ENCODE measurements at places on chromosomes 1 and 21.

DNA sequence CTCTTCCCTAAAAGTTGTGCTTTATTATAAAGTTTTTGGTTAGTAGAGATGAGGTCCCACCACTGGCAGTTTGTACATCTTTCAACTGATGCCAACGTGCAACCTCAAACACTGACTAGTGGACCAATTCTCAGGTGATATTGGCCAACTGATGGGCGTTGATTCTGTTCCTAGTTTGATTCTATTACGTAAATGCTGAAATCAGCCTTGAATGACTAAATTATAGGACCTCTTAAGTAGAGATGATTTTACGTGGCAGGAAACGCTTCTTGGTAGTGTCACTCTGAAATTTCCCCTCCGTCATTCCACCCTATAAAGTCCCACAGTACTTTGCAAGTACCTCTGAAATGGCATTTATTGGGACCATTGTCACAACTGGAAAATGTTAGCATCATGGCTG lies 8.8 kb upstream of the FNDC7 start:
- DNase-seq: no peak

GRCh38 chr1:23872421-23872820 lies 4.3 kb upstream of the FUCA1 start:
- DNase-seq: no peak

DNA sequence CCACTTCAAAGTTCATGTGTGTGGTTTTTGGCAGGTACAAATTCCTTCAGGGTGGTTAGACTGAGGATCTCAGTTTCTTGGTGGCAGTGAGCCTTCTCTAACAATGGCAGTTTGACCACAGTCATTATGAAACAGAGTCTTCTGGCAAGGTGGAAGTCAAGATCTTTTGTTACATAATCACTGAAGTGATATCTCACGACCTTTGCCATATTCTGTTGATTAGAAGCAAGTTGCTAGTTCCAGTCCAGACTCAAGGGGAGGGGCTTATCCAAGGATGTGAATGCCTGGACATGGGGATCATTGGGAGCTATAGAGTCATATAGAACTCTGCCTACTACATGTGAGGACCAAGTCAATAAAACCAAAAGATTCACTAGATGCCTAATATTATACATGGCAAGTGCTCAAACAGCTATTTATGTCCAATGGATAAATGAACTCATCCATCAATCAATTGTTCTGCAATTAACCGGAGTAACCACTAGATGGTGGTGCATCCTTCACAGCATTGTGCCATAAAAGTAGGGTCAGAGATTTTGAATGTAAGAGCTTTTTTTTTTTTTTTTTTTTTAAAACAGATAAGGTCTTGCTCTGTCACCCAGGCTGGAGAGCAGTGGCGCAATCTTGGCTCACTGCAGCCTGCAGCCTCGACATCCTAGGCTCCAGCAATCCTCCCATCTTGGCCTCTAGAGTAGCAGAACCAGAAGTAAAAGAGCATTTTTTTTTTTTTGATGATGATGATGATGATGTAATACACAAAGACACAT lies 131.9 kb downstream of the CRB1 start:
- DNase-seq: no peak

GRCh38 chr1:203764105-203765028 lies 616 bp upstream of the LAX1 start:
- no peak for DNase-seq

DNA sequence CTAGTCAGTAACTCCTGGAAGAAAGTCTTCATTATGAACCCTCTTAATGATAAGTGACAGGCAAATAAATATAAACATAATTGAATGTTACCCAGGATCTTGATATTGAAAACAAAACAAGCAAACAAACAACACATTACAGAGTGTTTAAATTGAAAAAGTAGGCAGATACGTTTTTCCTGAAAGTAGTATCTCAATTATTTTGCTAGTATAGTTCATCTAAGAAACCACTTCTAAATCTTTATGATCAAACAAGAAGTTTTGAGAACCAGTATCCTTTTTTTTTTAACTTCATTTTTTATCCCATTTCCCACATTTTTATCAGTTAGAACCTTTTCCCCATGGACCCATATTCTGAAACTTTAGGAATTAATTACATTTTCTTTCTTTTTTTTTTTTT lies 3.7 kb upstream of the WDR47 start:
- DNase-seq: no peak

GRCh38 chr1:194300776-194301175 lies 1114.4 kb upstream of the B3GALT2 start:
- DNase-seq: no peak

DNA sequence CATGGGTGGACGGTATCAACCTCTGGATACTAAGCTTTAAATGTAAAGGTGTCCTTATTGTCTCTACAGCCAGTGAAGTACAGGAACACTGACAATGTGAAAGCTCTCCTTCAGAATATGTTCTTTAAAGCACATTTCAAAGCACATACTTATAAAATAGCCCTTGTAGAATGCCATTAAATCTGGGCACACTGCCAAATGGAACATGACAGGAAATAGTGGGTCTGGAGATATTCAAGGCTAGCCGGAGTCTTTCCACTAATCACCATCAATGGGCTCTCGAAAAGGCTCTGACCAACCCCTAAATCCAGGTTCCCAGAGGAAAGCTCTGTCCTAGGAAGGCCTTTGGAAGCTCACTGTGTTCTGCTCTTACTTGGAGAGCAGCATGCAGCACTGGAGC lies 46.6 kb downstream of the PLD5 start:
- no peak for DNase-seq

GRCh38 chr1:159923203-159924024 lies 1.9 kb downstream of the TAGLN2 start:
- peak; percentile 75 for DNase-seq

DNA sequence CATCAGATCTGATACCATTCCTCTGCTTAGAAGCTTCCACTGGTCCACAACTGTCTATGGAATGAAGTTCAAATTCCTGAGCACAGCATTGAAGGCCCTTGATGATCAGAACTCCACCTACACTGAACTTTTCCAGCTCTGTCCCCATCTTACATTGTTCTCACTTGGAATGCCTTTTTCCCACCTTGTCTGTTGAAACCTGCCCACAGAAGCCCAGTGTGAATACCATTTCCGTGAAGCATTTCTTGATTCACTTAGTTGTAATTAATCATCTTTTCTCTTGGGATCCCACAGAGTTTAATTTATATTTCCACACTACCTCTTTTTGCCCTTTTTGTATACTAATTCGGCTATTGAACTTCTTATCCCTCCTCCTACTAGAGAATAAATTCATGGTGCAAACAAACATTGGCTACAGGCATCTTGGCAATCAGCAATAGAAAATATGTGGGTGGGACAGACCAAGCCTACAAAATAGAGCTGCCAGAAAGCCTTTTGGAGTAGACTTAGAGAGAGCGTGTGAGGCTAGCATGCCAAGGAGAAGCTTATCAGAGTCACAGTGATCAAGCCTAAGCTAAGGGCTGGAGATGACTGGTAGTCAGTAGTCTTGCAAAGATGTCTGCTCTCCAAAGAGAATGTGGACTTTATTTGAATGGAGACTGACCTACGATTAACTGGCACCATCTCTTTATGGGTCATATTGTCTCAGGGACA lies 26.1 kb downstream of the NHLH2 start:
- DNase-seq: no peak

DNA sequence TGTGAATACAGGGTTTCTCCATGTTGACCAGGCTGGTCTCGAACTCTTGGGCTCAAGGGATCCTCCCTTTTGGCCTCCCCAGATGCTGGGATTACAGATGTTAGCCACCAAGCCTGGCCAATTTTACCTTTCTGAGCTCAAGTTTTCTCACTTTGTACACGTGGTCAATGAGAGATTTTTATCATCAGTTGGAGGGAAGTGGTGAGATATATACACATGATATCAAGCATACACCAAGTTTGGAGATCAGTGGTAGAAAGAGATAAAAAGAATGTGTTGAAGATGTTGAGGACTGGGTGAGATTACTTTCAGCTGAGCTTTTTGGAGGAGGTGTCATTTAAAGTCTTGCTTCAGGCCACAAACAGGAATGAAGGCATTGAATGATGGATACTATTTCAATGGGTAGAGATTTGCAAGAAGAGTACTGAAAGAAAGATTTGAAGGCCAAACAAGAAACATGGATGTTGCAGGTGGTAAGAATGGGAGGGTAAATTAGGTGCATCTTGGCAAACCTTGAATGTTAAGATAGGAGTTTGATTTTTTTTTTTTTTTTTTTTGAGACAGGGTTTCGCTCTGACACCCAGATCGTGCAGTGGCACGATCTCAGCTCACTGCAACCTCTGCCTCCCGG lies 3.0 kb upstream of the SESN2 start:
- DNase-seq: no peak

DNA sequence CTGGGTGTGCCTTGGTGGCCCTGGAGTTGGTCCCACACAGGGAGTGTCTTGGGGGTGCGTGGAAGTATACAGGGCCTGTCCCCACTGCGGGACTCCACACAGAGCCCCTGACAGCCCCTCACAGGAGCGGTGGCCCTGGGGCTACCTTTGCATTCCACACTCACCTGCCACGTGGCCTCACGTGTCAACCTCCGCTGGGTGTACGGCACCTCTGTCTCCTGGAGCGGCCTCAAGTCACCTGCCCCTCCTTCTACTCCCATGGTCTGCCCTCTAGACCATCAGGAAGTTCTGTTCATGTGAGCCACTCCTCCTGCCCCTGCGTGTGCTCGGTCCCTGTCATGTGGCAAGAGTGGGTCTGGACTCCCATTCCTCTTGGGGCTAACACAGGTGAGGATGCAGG lies 58.6 kb downstream of the FAAP20 start:
- no peak for DNase-seq

DNA sequence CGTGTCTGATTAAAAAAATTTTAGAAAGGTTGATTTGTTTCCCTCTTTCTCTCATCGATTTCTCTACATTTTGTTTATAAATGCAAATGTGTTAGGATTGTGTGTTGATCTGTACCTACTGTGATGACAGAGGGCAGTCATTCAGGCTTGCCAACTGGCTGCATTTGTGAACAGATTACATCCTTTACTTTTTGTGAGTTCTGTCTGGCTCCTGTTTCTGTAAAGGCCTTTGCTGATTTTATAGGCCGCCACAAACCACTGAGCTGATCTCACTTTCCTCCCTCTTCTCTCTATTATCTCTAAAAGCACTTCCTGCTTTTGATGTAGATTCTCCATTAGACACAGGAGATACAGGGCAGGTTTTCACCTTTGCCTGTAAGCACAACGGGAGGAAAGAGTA lies 106.8 kb downstream of the ESRRG start:
- no peak for DNase-seq

DNA sequence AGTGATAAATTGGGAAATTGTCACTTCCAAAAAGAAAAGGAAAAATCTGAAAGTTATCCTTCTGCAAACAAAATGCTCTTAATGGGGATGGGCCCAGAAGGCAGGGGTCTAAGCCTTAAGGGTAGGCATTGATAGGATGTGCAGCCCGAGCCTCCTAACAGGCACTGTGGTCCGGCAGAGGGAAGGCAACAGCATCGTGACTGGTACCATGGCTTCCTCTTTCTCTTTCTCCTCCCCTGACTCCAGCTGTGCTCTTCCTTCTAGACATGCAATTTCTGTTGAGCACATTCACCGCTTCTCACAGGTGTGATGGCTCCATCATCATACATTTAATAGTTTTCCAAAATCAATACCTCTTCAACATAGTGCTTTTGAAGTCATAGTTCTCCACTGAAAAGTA lies 91.5 kb downstream of the SELENOF start:
- DNase-seq: no peak

- DNase-seq: peak; percentile 73
These were observed 23.4 kb upstream of the RNF187 start for GRCh38 chr1:228463559-228464455.

GRCh38 chr1:56447823-56448222 lies 131.5 kb downstream of the PLPP3 start:
- DNase-seq: no peak

- peak; percentile 38 for DNase-seq
These were observed 14.1 kb downstream of the HENMT1 start for GRCh38 chr1:108646648-108647269.

DNA sequence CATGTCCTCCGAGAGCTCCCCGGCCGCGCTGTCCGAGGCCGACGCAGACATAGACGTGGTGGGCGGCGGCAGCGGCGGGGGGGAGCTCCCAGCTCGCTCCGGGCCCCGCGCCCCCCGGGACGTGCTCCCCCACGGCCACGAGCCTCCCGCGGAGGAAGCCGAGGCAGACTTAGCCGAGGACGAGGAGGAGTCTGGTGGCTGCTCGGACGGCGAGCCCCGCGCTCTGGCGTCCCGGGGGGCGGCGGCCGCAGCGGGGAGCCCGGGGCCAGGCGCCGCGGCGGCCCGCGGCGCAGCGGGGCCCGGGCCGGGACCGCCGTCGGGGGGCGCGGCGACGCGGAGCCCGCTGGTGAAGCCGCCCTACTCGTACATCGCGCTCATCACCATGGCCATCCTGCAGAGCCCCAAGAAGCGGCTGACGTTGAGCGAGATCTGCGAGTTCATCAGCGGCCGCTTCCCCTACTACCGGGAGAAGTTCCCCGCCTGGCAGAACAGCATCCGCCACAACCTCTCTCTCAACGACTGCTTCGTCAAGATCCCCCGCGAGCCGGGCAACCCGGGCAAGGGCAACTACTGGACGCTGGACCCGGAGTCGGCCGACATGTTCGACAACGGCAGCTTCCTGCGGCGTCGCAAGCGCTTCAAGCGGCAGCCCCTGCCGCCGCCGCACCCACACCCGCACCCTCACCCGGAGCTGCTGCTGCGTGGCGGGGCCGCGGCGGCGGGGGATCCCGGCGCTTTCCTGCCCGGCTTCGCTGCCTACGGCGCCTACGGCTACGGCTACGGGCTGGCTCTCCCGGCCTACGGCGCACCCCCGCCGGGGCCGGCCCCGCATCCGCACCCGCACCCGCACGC lies 547 bp downstream of the FOXD2 start:
- no peak for DNase-seq

GRCh38 chr1:173870252-173871075 lies 2.3 kb downstream of the ZBTB37 start:
- no peak for DNase-seq

- no peak for DNase-seq
These were observed 114.3 kb downstream of the TGFB2 start for GRCh38 chr1:218459450-218459849.

DNA sequence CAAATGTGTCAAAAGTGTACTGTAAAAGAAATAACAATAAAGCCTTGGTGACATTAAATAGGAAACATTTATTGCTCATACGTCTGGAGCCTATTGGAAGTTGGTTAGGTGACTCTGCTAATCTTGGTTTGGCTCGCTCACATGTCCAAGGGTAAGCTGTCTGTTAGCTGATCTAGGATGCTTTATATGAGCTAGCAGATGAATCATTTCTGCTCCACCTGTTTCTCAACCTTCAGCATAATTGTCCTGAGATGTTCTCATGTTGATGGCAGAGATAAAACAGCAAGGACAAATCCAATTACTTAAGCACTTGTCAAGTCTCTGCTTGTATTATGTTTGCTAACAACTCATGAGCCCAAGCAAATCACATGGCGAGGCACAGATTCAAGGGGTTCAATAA lies 56.0 kb upstream of the CD53 start:
- DNase-seq: no peak

- DNase-seq: no peak
These were observed 11.3 kb upstream of the LACTBL1 start for GRCh38 chr1:22983944-22984343.
